ENCODE measurements at places on chromosomes 4 and X.

GRCh38 chrX:110268886-110269285, 49.0 kb downstream of the AMMECR1 start:
- DNase-seq: no peak

- peak; percentile 41 for DNase-seq
These were observed 665 bp upstream of the LRPAP1 start for GRCh38 chr4:3532751-3533422.

GRCh38 chrX:20952180-20952579, 422.0 kb upstream of the CNKSR2 start:
- no peak for DNase-seq

DNA sequence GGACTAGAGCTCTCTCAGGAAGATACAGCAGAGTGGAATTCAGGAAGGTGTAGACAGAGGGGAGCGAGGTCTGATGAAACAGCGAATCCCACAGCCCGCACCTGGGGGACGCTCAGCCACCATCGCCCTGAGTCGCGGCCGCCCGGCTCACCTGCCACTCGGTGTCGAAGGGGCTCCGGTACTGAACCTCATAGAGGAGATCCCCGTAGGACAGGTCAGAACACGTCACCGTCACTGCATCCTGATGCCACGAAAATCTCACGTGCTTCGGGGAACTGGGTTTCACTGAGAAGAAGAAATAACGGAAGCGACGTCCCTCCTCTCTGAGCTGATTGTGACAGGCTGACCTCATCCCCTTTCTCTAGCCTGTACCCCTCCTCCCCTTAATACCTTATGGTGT, 10.2 kb downstream of the CRLF2 start:
- no peak for DNase-seq

- DNase-seq: no peak
These were observed 594 bp downstream of the MSMO1 start for GRCh38 chr4:165328101-165328425.

DNA sequence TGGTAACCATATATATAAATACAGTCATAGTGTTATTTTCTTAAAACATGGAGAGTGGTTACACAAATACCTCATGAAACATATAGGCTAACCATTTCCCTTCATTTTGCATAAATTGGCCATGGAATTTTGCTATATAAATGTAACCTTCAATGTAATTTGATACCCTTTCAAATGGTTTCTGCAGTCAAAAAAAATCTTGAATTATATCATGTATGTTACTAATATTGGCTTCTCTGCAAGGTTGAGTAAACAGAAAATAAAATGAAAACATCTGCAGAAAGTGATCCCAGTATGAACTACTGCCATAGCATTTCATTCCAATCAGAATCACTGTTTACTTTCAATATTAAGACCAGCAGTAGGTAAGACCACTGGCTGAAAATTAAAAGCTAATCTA, 1165.9 kb upstream of the TENM3 start:
- DNase-seq: no peak

DNA sequence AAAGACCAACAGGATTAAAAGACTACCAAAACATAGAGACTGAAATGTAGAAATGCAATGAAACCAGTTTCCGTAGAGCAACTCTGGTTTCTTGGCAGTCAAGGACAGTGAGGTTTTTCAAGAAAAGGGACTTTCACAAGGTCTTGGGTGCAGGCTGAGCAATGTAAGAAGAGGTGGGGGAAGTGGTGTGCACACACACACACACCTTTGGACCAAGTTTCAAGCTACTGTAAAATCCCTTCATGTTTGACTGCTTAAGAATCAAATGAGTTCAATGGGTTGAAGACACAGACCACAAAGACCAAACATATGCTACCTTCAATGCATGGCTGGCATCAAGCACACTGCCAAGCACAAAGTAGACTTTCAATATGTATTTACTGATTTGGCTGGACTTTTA, 17.8 kb upstream of the MCF2 start:
- no peak for DNase-seq

- DNase-seq: no peak
These were observed 822.0 kb upstream of the SLIT2 start for GRCh38 chr4:19429684-19430083.

GRCh38 chrX:63784902-63785707, at the start of gene ARHGEF9:
ARHGEF9 (minus strand) TSS chrX:63785214; CDS start chrX:63785145, 69 bp downstream.
- DNase-seq: peak; percentile 30

DNA sequence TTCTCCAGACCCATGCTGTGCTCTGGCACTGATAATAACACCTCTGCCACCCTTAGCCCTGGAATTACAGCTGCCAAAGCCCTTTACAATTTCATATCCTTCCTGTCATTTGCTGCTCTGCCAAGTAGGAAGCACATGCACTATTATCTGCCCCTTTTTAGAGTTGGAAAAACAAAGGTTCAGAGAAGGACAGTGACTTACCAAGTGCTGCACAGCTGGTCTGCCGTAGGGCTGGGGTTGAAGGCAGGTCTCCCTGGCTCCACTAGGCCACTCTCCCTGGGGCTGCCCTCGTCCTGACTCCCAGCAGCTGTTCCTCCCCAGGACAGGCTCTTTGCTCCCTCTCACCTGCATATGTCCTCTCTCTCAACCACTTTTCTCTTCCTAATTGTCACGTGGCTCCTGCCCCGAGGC, 73.4 kb downstream of the ANAPC4 start:
- no peak for DNase-seq

- DNase-seq: no peak
These were observed 1.1 kb upstream of the RAP1GDS1 start for GRCh38 chr4:98260047-98260578.

DNA sequence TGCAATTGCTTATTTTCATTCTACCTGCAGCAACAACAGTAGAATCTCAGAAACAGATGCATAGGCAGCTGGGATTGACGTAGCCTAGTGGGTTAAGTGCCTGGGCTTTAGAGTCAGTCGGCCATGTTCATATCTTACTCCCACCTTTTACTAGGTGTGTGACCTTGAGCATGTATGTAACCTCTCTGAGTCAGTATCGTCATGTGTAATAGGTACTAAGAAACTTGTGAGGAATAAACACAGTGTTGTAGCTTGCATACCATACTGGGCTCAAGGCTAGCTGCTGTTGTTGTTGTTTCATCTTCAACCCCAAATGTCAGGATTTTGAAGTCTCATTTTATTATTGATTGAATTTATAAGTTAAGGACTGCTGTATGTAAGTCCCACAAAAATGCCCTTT, 14.2 kb downstream of the RAB9A start:
- DNase-seq: no peak

- DNase-seq: no peak
These were observed 230.8 kb downstream of the TMEM47 start for GRCh38 chrX:34426334-34426733.

- no peak for DNase-seq
These were observed 96.8 kb downstream of the PDLIM5 start for GRCh38 chr4:94548571-94548970.

DNA sequence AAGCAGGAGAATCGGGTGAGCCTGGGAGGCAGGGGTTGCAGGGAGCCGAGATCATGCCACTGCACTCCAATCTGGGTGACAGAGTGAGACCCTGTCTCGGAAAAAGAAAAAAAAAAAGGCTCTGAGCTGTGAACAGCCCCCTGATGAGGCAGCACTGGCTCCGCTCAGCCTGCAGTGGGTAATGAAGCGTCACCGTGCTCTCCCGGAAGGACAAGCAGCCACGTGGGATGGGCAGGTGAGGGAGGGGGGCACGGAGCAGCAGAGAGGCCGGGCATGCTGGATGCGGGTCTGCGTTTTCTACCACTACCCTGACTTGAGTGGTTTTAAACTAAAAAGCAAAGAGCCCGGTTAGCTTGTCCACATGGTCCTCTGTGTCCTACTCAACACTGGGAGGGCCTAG, 15.5 kb downstream of the TACC3 start:
- no peak for DNase-seq
